NCI-H1048 (cell line): ENCODE measurements at places on chromosomes 2 and 18.

DNA sequence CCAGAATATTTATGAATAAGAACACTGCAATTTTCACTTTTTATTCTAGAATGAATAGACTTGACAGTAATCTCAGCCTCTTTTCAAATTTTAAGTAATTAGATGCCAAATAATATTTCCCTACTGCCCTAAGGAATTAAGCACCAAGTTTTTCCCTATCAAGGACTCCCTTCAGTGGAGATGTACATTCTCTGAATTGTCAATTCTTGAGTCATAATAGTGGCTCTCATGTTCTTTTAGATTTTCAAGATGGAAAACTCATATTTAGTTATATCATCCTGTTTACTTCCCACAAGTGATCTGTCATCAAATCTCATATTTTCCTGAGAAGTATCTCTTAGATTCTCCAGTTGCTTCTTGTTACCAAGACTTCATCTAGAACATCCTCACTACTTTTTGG, 1248.9 kb upstream of the CHAC2 start:
- no peak for DNase-seq

GRCh38 chr2:81942136-81942680, 1637.7 kb upstream of the LRRTM1 start:
- DNase-seq, result no peak

GRCh38 chr2:238945433-238946150, 97.7 kb downstream of the TWIST2 start:
- no peak for DNase-seq

DNA sequence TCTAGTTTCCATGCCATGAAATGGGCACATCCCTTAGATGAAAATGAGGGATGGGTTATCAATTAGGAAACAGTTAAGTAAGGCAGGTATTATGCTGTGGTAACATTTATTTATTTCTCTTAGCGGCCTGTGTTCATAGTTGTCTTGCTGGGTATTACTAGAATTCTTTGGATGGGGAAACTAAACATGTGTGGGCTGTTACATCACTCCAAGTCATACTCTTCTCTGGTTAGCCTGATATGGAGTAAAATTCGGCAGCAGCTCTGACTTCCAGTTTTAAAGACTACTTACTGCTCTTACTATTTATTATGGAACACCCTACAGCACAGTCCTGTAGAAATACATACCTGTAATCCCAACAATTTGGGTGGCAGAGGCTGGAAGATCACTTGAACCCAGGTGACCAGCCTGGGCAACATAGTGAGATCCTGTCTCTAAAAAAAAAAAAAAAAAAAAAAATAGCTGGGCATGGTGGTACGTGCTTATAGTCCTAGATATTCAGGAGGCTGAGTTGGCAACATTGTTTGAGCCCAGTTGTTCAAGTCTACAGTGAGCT, 33.1 kb upstream of the RASGRP3 start:
- no peak for DNase-seq

- no peak for DNase-seq
Measured at GRCh38 chr2:164739966-164740365, 101.7 kb downstream of the COBLL1 start.

DNA sequence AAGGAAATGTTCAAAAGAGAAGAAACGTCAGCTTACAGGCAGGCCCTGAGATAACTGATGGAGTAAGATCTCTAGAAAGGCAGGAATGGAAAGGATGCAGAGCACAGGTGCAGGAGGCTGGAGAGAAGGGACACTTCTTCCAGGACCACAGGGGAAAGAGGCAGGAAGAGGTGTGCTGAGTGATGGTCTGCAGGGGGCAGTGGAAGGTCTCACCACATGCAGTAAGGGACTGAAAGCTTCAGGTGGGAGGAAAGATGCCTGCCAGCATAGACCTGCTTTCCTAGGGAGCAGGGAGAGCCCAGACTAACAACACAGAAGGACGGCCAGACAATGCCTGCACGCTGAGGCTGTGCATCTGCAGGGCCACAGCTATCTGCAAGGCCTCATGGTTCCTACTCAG, 156.8 kb downstream of the L3MBTL4 start:
- DNase-seq, result no peak

DNA sequence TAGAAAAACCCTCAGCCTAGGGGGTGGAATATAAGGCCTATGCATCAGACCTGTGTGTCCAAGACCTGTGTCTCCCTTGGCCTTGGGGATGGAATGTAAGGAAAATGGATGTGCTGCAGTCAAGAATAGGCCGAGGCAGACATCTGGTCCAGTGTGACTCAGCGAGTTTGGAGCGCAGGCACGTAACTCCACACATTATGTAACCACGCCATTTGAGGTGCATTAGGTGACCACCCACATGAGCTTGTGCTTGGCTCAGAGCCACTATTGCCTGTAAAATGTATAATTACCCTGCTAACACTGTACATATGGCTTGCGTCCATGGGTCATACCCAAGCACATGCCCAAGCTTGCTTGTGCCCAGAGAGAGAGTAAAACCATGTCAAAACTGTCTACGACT, 580.9 kb upstream of the HNMT start:
- DNase-seq, result no peak

DNA sequence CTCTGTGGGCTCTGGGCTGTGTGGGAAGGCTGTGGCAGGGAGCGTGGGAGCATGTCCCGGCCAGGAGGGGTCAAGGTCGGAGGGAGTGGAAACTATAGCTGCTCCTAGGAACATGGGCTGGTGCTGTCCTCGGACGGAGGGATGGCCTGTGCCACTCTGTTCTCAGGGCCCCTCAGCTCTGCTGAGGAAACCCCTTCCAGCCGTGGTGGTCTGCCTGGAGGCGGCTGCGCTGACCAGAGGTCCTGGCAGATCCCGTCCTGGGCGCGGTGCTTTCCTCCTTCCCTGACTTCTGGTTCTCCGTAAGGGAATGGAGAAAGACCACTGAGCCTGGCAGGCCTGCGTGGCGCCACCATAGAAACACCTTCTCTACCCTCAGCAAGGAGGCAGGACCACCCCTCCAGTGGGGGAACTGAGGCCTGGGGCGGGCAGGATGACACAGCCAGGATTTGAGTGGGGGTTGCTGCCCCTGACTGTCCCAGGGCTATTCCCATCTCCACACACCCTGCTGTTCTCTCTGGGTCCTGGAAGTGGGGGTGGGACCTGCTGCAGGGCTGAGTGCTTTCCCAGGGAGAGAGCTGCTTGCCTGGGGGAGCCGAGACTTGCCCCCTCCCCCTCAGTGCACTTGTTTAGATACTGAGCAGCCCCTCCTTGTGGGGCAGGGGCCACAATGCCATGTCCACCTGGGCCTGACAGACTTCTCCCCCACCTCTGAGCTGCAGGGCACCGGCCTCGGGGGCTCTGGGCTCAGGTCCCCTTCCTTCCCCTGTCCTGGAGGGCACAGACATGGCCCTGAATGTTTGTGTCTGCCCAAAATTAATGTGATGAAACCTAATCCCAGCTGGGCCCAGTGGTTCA, 301.0 kb upstream of the HS6ST1 start:
- DNase-seq, result no peak

DNA sequence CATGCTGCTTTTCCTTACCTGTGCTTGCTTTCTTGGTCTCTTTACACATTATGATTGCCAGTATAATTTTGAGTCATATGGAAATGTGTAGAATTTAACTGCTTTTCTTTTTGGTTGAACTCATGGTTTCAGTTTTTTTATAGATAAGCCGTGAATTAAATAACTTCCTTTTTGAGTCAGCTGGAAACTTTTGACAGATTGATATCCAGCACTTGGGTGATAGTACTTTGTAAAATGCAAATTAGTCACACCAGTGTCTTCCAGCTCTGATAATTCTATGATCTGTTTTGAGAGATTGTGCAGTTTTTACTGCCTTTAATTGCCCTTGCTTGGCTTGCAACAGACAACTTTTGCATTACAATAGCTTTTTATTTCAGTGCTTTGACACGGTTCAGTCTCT, 86.4 kb downstream of the NCOA1 start:
- DNase-seq, result no peak
